ENCODE measurements at places on chromosomes 6 and 20.

DNA sequence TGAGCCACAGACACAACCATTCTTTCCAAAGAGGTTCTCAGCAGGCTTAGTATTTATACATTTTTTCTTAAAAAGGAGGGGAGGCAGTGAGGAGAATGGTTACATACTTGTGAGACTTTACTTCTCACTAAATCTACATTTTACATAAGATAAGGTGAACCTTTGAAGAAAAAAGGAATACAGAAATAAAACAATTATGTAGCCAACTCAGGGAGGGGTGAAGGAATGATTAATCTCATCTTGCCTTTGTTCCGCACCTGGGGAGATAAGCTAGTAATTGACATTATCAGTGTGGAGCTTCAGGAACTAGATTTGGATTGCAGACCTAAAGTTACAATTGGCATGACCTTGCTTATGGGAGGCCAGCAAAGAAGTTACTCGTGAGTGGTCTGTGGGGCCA, 221.8 kb upstream of the GGTLC1 start:
- no peak for DNase-seq

- peak; percentile 61 for DNase-seq
These were observed 6.4 kb downstream of the CFB start for GRCh38 chr6:31952140-31952805.

GRCh38 chr20:5848711-5849505, 98.7 kb downstream of the SHLD1 start:
- DNase-seq = no peak

DNA sequence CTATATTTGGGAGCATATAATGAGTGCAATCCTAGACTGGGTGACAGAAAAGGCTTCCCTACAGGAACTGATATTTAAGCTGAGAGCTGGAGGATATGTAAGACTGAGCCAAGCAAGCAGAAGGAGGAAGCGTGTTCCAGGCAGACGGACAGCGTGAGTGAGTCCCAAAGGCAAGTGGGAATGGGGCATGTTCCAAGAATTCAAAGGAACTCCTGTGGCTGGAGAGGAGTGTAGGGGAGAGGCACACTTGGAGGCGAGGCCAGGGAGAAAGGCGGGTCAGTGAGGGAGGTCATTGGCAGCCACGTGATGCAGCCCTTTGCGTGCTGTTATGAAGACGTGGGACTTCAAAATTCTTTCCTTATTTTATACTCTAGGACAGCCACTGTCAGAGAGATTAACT, 27.9 kb upstream of the SGK1 start:
- DNase-seq = no peak

GRCh38 chr6:166257911-166258318, 50.3 kb downstream of the PRR18 start:
- no peak for DNase-seq

DNA sequence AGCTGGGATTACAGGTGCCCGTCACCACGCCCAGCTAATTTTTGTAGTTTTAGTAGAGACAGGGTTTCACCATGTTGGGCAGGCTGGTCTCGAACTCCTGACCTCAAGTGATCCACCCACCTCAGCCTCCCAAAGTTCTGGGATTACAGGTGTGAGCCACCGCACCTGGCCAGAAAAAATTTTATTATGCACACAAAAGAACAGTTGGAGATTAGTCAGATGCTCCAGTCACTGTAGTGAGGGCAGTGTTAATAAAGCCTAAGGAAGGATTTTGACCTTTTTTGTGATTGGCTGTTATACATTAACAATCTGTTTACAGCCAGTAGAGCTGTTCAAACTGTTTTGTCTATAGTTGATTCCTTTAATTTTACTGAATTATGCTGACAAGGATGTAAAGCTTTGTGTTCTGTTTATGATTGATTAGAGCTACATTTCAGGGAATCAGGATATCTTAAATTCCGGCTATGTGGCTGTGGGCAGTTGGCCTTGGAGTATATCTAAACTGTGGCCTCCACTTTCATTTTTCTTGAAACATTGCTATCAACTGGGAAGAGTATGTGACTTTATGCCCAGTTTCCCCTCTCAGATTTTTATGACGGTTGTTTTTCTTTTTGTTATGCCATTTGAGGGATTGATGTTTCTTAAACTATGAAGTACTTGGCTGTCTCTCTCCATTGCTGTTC, 9.9 kb downstream of the ZSWIM3 start:
- DNase-seq = no peak

- no peak for DNase-seq
These were observed 413.2 kb downstream of the GJA1 start for GRCh38 chr6:121848523-121849255.

DNA sequence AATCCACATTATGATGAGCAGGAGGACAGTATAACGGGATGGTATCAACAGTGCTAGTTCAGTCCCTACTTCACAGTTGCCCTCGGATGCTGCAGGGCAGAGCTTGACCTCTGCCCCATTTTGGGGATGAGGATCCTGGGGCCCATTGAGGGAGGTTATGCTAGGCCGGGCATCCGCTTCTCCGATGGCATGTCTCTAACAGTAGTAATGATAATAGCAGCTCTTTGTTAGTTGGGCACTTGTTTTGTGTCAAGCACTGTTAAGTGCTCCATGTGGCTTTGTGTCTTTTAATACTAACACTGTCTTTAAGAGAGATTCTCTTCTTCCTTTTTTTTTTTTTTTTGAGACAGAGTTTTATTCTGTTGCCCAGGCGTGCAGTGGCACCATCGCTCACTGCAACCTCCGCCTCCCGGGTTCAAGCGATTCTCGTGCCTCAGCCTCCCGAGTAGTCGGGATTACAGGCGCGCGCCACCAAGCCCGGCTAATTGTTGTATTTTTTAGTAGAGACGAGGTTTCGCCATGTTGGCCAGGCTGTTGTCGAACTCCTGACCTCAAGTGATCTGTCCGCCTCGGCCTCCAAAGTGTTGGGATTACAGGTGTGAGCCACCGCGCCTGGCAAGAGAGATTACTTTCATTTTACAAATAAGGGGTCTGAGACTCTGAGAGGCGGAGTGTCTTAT, 1.1 kb downstream of the MAPRE1 start:
- DNase-seq = no peak

DNA sequence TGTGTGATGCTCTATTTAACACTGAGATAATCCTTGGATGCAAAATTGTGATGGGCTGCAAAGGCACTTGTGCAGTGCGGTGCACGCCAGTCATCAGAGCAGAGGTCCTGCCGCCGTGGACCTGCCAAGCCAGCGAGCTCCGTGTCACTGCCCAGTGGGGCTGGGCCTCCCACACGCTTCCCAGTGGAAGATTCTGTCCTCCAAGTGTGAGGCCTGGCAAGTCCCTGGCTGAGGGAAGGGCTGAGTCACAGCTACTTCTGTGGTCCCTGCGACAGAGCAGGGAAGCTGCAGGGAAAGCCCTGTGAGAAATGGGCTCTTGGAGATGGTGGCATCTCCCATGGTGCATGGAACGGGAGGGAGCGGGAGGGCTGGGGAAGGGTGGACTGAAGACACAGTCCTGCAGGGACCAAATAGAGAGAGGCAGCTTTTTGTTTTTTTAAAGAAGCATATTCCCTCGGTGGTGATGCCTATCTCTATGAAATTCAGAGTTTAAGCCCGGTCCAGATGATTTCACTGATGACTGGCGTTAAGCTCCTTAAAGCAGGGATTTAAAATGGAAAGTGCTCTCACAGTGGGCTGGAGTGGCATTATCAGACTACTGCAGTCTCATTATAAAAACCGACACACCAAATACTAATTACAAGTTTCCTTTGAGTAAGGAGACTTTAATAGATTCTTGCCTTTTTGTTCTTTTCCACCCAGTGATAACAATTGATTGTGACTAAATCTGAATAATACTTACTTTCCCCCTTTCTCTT, 413.7 kb downstream of the QKI start:
- no peak for DNase-seq

DNA sequence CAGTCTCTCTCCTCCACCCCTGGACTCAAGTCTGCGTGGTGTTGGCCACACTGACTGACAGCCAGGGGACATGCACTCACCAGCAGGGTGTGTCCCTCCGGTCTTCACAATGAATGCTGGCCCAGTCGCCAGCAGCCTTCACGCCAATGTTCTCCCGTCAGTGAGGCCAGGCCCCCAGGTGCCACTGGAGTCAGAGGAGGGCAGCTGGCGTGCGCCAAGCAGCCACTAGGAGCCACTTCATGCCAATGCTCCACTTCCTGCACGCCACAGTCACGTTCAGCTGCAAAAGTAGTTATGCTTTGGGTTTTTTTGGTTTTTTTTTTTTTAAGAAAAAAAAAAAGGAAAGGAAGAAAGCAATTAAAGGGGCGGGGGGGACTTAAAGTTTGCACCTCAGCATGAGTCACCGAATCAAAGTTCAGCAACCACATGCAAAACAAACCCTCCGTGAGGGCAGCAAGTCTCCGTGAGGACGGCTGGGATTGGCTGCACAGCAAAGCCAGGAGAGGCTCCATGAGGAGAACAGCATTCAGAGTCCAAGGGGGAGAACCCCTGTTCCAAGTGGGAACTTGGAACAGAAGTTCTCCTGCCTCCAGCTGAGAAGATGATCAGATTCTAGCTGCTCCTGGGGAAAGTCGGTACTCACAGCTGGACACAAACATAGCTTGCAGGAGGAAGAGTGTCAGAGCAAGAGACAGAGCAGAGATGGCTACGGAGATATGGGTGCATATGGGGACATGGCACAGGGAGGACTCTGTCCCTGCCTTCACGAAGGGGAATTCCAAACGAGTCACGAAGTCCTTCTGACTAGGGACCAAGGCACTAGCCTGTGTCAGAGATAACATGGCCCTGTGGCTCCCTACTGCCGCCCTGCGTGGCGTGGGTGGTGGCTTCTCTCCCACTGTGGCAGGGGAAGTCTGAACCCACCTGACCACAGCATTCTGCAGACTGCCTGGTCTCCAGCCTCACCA, at the start of gene ZC3H12D:
Gene ZC3H12D, minus strand, starts transcription at position 282 of the 968 bp plus-strand sequence. CDS start 10,471 bp downstream, outside the sequence.
- peak; percentile 69 for DNase-seq

GRCh38 chr6:158524311-158524710, 35.6 kb upstream of the TMEM181 start:
- DNase-seq = no peak

- DNase-seq = no peak
These were observed 602.3 kb upstream of the MMS22L start for GRCh38 chr6:97885325-97885724.

DNA sequence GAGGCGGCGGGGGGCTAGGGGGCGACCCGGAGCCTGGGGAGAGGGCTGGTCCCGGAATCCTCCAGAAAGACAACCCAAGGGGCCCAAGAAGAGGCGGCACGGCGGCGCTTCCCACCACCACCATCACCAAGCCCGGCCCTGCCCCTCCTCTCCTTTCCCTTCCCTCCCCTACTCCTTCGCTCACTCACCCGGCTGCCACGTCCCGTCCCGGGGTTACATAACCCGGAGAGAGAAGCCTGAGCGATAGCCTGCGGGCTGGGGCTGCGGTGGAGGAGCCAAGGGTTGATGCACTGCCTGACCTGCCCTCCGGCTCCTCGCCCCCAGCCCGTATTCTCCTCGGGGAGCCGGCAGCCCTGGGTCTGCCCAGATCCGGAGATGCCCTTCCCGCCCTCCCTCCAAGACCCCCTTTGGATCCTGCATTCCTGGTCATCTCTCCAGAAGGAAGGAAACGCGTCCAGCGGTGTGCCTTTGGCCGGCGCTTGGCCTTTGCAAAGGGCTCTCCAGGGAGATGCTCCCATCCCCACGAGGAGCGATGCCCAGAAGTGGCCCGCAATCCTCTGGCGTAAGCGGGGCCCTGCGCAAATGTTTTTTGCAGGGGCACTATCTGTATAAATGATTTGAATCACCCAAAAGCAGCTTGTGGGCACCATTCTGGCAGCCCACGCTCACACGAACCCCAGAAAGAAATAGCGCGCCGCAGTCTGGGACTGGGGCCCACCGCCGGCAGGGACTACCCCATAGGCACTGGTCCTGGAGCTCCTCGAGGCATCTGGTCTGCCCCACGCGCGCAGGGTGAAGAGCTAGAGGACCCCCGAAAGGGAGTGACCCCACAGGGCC, 4.6 kb upstream of the CPXM1 start:
- no peak for DNase-seq
